ENCODE measurements at places on chromosomes 6 and 20. TPM values are rescaled to one million over a fixed set of nuclear protein-coding genes. Genes with fewer than 3 reads are reported as not detected.

GRCh38 chr6:71080133-71080532 lies 123.3 kb upstream of the B3GAT2 start:
- H3K36me3 ChIP-seq, result no peaks in the 10 kb centered on the region
- no peaks in the 10 kb centered on the region for H3K27me3 ChIP-seq
- no peak overlapping the region for H3K27ac ChIP-seq
- no peak for DNase-seq

GRCh38 chr6:15218401-15218800 lies 27.5 kb upstream of the JARID2 start:
- DNase-seq, result no peak
- H3K27me3 ChIP-seq, result no peaks in the 10 kb centered on the region
- no peaks in the 10 kb centered on the region for H3K36me3 ChIP-seq
- no peak overlapping the region for H3K27ac ChIP-seq
- H3K4me3 ChIP-seq, result no peak overlapping the region

TP53INP2 gene
- total RNA-seq, result 1.1 TPM

LY6G5C gene
- total RNA-seq, result 0.18 TPM

Measured in IMR-90 (cell line).